Kidney (tissue), 22 donors: ENCODE measurements at places on chromosomes 16 and 17.

DNA sequence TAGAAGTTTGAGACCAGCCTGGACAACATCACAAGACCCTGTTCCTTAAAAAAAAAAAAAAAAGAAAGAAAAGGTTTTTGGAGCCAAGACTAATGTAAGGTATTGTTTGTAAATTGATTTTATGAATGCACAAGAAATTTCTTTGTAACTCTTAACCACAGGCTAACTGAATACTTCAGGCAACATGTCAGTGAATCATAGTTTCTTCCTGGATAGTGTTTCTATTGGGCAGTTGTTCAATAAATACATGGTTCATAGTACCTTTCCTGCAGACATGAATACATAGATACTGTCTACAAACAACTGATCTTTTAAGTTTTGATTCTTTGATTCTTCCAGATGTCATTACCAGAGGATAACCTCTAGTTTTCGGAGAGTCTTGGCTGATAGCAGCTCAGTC is 11.6 kb downstream of the DDX42 start:
- DNase-seq, result no peak
- H3K4me3 ChIP-seq, result no peak overlapping the region
- no peak overlapping the region for H3K27ac ChIP-seq
- peaks cover 2% of the 10 kb centered on the region for H3K4me1 ChIP-seq
- peaks cover 11% of the 10 kb centered on the region for H3K36me3 ChIP-seq

GRCh38 chr17:49344914-49345313 is 17.1 kb downstream of the ZNF652 start:
- no peaks in the 10 kb centered on the region for H3K36me3 ChIP-seq
- no peak for DNase-seq
- H3K4me1 ChIP-seq, result peaks cover 3% of the 10 kb centered on the region
- no peak overlapping the region for H3K27ac ChIP-seq

- DNase-seq, result no peak
- H3K4me1 ChIP-seq, result no peaks in the 10 kb centered on the region
- H3K27ac ChIP-seq, result no peak overlapping the region
- no peak overlapping the region for H3K4me3 ChIP-seq
- no peaks in the 10 kb centered on the region for H3K27me3 ChIP-seq
- H3K36me3 ChIP-seq, result no peaks in the 10 kb centered on the region
These were observed 97.6 kb downstream of the RBFOX3 start for GRCh38 chr17:79513206-79513605.

GRCh38 chr17:51819341-51820219 is 338.9 kb downstream of the CA10 start:
- H3K4me3 ChIP-seq, result no peak overlapping the region

- H3K4me1 ChIP-seq, result no peaks in the 10 kb centered on the region
- no peak overlapping the region for H3K4me3 ChIP-seq
- H3K27me3 ChIP-seq, result no peaks in the 10 kb centered on the region
- H3K36me3 ChIP-seq, result no peaks in the 10 kb centered on the region
- DNase-seq, result no peak
These were observed 151.3 kb upstream of the PLCG2 start for GRCh38 chr16:81627729-81628244.
